ENCODE measurements at places on chromosomes 16 and 17.
A peak's percentile ranks its signal among the peaks of the same experiment; 100 is the strongest.

- no peak for DNase-seq
Measured at GRCh38 chr16:3612510-3613466, 1.4 kb upstream of the SLX4 start.

GRCh38 chr17:78684026-78684425, 98.0 kb downstream of the CYTH1 start:
- DNase-seq = no peak

DNA sequence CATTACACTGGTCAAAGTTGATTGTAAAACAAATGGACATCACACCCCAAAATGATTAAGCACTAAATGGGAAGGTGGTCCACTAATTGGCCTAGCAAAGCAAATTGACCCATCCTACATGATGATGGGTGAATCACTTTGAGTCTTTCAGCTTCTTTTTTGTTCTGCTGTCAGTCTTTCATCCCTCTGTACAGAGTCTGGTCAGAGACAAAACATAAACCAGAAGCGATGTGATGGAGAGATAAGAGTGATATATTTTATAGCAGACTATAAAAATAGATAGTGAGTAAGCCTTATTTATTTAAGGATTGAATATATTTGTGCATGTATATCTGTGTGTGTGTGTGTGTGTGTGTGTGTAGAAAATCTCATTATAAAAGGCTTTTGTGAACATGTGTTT, 618.4 kb upstream of the SOX9 start:
- DNase-seq = no peak

DNA sequence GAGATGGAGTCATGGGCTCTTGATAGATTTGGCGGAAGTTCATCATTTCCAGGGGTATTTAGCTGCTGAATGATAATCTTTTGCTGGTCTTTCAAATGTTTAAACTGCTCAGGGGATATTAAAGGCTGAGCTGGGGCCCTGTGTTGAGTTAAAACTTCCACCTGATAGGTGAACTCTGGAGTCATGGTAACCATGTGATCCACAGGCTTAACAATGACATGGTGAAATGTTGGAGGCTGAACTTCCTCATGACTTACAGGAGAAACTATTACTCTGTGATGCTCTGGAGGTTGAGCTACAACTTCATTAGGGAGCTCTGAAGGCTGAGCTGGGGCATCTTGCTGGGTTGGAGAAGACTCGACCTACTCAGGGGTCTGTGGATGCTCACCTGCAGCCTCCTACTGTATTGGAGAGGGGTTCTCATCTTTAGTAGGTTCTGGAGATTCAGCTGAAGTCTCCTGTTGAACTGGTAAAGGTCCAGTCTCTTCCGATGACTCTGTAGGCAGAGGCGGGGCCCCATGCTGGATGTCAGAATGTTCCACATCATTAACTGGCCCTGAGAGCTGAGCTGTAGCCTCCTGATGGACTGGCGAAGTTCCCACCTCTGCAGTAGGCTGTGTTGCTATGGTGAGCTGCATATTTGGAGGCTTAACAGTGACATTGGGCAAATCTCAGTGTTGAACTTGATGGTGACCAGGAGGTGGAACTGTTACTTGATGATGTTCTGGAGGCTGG, 24.2 kb downstream of the RDM1 start:
- no peak for DNase-seq

- no peak for DNase-seq
Measured at GRCh38 chr17:17107891-17108431, 65.7 kb downstream of the MPRIP start.

DNA sequence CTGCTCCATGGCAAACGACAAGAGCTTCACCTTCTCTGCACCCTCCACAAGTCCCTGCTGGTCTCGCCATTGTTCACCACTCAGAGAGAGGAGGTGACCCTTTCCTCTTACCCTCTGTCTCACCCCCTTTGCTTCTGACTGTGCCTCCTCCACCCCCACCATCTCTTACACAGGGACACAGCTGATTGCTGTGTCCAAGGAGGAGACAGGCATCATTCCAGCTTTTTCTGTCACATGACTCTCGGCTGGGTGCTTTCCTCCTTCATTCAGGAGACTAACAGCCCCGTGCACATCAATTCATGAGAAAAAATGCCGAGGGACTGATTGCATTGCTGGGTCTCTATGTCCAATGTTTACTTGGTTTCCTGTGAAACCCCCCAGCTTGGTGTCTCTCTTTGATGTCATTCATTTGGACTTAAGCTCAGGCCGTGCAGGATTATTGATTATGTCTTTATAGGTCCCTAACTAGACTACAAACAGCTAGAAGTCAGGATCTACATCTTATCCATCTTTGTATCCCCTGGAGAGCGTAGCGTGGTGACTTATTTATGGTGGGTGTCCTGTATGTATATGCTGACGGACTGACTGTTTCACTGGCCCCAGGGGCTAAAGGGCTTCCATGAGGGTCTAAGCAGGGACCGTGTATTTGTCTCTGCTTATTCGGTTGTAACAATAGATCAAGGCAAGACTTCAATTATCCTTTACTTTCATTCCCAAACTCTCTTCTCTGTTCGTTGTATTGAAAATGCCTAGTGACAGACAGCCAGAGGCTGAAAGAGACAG, 82.2 kb upstream of the CDH13 start:
- DNase-seq = no peak

- no peak for DNase-seq
Measured at GRCh38 chr17:7992924-7993323, 9.5 kb upstream of the GUCY2D start.

- no peak for DNase-seq
Measured at GRCh38 chr17:35891269-35891668, 11.1 kb upstream of the CCL5 start.

- no peak for DNase-seq
Measured at GRCh38 chr16:87067836-87068761, 249.1 kb downstream of the C16orf95 start.

DNA sequence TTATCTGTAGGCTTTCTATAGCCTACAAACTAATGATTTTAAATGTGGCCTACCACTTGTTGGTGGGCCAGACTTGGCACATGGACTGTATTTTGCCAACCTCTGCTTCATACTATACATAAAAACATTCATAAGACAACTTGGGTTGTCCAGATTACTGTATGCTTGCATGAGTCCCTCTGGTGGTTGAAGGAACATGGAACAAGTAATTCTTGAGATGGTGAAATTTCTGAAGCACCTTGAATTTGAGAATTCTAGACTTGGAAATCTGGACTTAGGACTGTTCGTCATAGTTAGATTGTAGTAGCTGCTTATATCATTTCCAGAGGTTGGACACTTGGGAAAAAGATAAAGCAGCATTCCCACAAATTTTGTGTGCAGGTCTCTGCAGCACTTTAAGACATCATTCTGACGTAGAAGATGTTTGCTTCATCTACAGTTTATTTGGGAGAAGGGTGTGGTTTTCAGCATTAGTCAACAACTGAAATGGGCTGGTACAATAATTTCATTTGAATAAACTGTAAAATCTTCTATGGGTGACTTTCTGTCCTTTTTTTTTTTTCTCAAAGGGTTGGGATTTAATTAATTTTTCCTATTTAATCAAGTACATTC, 31.2 kb downstream of the NFATC3 start:
- DNase-seq = peak; percentile 29

- DNase-seq = no peak
Measured at GRCh38 chr16:48432136-48432535, 46.9 kb upstream of the SIAH1 start.

- no peak for DNase-seq
Measured at GRCh38 chr17:75181608-75182318, 996 bp downstream of the SUMO2 start.

- DNase-seq = no peak
Measured at GRCh38 chr17:5785338-5785737, 201.0 kb upstream of the NLRP1 start.

DNA sequence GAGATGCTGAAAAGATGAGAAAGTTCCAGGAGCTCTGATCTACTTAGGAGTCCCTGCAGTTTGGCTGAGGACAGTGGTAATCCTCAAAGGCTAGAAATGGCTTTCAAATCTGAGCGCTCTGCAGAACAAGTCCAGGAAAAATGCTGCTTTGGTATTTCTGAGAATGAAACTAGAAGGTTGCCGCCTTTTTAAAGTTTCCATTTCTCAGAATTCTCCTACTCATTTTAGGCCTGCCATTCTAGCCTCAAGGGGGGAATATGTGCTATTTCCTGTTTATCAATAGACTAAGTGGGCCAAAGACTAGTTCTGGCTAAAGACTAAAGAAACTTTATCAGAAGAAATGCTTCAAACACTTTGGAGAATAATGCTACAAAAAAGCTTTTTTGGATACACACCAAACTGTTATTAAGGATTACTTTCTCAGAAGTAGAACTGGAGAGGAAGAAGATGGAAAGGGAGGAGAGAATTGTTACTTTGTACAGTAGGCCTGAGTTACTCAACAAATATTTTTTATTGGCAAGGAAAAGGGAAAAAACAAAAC, at the start of gene SLFN12L:
Gene SLFN12L (minus strand): TSS at position 78 of the 541 bp plus-strand sequence. CDS start 15,314 bp downstream, outside the sequence.
- DNase-seq = no peak

- no peak for DNase-seq
Measured at GRCh38 chr16:24394341-24394740, 138.2 kb downstream of the CACNG3 start.

GRCh38 chr17:80895366-80895765, 96.3 kb upstream of the CHMP6 start:
- no peak for DNase-seq

- DNase-seq = peak; percentile 88
Measured at GRCh38 chr16:71610936-71611871, 14.8 kb upstream of the MARVELD3 start.

- DNase-seq = no peak
Measured at GRCh38 chr17:34167354-34167753, 87.7 kb upstream of the CCL2 start.

DNA sequence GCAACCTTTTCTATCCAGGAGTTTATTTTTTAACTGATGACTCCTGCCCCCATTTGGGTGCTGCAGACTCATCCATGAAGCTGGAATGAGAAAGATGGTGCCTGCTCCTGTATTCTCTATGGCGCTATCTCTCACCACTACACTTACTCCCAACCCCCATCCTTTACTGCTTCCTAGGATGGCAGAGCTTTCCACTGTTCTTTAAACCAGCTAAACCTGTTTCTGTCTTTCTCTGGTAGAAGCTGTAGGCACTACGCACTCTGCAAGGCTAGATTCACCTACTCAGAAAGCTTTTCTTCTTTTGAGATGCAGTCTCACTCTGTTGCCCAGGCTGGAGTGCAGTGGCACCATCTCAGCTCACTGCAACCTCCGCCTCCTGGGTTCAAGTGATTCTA, 47.0 kb downstream of the ADAMTS18 start:
- no peak for DNase-seq

GRCh38 chr17:9824094-9824493, 1.6 kb upstream of the GLP2R start:
- DNase-seq = no peak

GRCh38 chr17:37134050-37134449, 185.3 kb downstream of the AATF start:
- DNase-seq = no peak

DNA sequence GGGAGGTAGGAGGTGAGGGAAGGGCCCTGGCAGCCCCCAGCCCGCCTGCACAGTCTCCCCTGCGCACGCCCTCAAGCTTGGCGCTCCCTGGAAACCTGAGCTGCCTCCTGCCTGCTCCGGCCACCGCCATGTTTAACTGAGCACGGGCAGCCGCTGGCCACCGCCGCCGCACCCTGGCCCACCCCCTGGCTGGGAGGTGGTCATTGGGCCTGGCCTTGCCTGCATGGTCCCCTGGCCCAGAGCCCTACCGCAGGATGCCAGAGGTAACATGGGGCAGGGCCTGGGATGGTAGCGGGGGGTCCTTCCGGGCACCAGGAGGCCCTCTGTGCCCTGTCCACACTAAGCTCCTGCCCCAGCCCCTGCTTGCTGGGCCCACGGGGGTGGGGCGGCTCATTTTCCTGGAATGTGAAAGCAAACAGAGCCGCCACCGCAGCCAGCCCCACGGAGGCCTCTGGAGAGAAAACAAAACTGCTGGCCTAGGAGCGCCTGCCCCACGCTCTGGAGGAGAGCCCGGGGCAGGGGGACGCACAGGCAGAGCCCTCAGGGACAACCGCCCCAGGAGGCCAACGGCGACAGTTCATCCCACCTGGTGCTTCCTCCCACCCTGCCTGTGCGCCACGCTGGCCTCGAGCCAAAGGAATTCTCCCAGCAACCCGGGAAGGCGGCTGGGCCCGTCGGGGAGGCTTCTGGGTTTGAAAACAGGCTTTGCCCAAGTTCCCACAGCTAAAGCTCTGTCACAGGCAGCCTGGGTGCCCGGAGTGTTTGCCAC, 8.9 kb downstream of the NHERF2 start:
- DNase-seq = peak; percentile 75

DNA sequence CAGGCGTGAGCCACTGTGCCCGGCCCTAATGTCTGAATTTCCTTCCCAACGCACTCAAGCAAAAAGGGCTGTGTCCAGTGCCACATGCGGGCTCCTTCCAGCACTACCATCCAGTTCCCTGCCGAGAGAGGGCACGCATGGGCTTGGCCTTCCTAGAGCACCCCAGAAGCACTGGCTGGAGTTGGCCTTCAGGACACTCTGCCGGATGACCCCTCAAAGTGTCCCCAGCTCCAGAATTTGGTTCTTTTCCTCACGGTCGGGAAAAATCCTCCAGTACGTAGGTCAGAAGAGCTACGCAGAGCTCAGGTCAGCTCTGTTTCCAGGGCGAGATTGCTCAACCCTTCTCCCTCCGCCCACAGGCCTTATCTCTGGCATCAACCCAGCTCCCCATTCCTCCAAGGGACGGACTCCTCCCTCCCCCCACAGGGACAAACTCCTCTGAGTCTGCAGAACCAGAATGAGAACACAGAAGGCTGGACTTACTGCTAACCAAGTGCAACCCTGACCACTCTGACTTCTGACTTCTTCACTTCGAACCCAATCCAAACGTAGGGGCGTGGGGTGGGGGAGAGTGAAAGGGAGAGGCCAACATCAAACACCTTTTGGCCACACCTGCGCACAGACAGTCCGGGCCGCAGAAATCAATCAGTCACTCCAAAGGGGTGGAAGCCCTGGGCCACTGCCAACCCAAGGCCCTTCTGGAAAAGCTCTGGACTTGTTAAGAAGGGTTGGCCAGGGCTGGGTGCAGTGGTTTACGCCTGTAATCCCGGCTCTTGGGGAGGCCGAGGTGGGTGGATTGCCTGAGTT, 3.6 kb downstream of the CDC42EP4 start:
- DNase-seq = no peak

DNA sequence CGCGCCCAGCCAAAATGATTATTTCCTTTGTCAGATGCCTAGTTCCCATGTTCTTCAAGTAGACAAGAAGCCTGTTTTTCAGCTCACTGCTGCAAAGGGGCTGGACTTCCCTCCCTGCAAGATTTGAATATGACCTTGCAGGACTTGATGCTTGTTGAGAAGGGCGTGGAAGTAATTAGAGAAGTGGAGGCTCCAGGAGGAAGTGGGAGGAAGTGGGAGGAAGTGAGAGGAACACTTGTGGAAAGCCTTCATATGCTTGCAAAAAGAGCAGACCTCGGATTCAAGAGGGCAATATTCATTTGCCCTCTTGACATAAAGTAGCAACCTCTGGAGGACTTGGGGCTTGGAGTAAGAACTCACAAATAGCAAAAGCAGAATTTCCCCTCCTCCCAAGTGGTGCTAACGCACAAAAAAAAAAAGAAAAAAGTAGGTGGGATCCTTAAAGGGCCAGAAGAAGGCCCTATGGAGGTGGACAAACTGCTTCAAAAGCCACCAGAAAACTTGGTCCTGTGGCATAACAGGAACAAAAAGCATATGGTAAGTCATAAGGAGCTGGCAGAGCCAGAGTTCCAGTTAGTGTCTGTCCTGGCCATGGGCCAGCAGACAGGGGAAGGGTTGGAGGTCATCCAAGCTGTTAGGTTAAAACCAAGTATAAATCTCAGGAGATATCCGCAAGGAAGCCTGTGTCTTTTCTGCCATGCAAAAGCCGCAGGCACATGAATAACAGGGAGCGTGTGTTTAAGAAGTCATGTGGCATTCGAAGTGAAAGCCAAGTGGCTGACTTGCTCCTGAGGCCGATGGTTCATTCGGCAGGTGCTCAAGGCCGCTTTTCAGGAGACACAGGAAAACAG, 20.6 kb upstream of the PRKAR1A start:
- DNase-seq = no peak

Data from D341Med (cell line).